ENCODE measurements at places on chromosomes 1 and 21.
A peak's percentile ranks its signal among the peaks of the same experiment; 100 is the strongest.

GRCh38 chr1:32215629-32216480 lies 6.3 kb downstream of the TMEM234 start:
- DNase-seq = peak; percentile 36

DNA sequence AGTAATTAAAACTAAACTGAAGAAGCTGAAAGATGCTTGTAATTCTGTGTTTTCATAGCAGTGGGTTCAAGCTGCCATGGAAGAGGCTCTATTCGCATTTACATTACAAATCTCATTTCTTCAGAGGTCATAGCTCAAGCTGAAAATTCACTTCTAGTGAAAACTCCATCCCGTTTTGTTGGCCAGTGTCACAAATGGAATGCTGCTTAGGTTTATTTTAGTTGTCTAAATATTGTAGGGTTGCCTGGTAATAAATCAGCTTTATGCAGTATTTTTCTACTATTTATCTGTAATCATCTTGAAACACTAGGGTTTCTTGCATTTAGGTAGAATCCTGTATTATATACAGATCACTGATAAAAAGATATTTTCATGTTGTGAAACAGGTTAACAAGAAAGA lies 240.6 kb downstream of the PTBP2 start:
- DNase-seq = no peak

GRCh38 chr1:11868331-11868980 lies 9.7 kb upstream of the NPPB start:
- DNase-seq = no peak

GRCh38 chr1:93651695-93652094 lies 29.9 kb downstream of the BCAR3 start:
- DNase-seq = no peak

DNA sequence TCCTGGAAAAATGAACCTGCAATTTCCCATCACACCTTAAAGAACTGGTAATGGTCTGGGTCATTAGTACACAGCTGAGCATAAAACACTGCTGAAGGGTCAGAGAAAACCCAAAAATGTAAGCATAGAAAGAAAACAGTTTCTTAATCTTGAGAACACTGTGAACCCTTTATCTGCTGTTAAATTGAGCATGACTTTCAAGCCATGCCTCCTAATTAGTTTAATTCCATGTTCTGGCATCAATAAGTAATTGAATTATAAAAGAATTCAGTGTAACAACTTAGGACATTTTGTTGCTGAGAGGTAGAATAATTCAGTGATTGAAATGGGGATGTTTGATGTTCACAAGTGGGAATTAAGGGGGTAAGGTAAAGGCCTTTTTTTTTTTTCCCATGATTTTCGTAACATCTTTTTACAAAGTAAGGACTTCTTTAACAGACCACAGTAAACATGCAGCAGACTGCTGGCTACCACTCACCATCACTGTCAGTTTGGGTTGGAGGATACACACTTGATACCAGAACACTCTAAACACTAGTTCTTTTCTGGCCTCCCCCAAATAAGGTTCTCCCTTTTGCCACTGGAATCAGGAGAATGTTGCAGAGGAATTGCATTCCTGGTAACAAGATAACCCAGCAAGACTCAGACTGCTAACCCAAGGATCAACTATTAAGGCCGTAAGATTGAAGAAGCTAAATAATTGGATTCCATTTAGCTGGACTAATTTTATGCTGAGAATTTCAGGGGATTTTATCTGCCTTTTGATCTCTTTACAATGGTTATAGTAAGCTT lies 3.0 kb downstream of the RWDD3 start:
- no peak for DNase-seq

Data from NCI-H1105 treated with DMSO at 0.1 percent for 48 hours (cell line).